ENCODE measurements at places on chromosomes 5 and 9.

- DNase-seq, result no peak
Measured at GRCh38 chr9:89409466-89409865, 88.4 kb downstream of the SEMA4D start.

DNA sequence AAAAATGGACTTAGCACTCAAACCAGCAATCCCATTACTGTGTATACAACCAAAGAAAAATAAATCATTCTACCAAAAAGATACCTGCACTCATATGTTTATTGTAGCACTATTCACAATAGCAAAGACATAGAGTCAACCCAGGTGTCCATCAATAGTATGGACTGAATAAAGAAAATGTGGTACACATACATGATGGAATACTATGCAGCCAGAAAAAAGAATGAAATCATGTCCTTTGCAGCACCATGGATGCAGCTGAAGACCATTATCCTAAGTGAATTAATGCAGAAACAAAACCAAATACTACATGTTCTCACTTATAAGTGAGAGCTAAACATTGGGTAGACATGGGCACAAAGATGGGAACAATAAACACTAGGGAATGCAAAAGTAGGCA lies 236.8 kb upstream of the POU5F2 start:
- DNase-seq, result no peak

DNA sequence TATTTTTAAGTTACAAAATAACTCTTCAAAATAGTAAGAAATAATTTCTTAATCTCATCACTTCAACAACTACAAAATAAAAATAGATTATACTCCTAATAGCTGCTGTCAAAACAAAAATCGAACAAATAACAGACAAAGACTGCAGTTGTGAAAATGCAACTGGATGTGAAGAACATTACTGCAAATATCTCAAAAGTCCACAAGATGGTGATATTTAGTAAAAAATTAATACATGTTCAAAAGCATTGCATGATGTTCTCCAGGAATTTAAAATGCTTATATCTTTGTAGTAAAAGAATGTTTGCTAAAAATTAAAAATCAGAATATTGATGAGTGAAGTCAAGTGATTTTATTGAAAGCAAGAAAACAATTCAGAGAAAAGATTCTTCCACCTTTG lies 66.2 kb downstream of the MPDZ start:
- no peak for DNase-seq

- no peak for DNase-seq
Measured at GRCh38 chr9:95516221-95516733, 494 bp downstream of the PTCH1 start.

DNA sequence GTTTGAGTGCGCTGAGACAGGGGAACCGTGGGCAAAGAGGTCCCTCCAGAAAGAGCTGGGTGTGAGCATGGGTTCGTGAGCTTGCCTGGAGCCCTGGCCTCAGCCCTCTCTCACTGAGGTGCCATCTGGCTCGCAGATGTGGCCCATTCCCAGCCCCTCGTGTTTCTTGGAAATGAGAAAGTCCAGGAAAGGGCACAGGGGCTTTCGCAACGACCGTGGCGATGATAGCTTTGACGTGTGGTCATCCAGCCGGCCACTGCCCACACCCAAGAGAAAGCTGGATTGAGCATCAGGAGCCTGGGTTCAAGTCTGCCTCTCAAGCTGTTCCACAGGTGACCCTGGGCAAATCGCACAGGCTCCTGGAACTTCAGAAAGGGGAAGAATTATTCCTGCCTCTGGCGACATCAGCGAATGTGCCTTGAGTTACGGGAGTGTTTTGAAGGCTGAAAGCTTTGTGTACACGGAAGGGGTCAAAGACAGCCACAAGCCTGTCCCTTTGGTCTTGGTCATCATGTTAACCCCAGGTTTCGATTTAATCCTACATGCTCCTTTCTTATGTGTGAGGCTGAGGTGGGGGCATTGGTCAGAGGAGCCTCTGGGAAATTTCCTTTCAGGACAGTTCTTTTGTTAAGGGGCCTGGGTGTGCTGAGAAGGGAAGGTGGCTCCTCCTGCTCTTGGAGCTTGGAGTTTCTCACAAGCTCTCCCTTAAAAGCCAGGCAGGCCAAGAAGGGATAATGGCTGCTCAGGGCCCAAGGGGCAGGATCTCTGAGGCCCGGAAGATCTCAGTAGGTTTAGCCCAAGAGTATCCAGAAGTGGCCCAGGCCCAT lies 41.7 kb upstream of the IL17B start:
- DNase-seq, result no peak
